Vagina (tissue), 2 donors: ENCODE measurements at places on chromosomes 7 and 10.

GRCh38 chr10:4043897-4044665, 259.1 kb upstream of the KLF6 start:
- DNase-seq: no peak

GRCh38 chr7:24784277-24784676, 27.0 kb upstream of the GSDME start:
- no peak for DNase-seq

GRCh38 chr10:88316292-88316861, 266.7 kb downstream of the RNLS start:
- no peak for DNase-seq

DNA sequence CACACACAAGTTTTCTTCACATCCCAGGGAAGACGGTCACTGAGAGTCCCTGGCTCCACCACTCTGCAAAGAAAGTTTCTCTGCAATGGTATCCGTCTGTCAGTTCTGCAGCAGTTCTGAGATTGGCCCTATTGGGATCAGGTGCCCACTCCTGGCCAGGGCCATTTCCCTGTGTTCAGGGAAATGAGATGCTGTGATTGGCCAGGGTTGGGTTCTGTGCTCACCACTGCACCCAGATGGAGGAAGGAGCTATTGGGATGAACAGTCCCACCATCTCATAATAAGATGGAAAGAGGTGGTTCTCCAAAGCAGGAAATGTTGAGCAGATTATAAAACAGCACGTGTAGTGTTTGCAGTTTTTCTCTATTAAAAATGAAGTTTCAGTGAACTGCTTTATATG, 13.3 kb upstream of the PIP4K2A start:
- no peak for DNase-seq

- no peak for DNase-seq
Observed at GRCh38 chr7:7920481-7920880, 48.1 kb upstream of the GLCCI1 start.

DNA sequence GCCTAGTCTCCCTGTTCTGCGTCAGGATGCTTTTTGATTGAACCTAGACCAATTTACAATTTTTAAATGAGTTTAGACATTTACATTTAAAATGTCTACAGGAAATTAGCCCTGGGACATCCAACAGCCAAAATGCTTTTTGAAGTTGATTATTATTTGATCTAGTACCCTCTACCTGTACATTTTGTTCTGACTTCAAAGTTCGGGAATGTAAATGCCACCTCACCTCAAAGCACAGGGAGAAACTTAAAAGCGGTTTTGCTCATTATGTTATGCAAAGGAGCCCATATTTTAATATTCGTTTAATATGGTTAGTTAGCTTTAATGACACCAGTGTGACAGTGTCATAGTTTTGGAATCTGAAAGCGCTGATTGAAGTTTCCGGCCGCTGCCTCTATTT, 80.1 kb upstream of the FAM204A start:
- no peak for DNase-seq

- DNase-seq: no peak
Observed at GRCh38 chr7:1030444-1031070, 13.8 kb upstream of the GPR146 start.

GRCh38 chr7:151762583-151763245, 114.2 kb downstream of the PRKAG2 start:
- DNase-seq: no peak

GRCh38 chr10:103661198-103661950, 167.9 kb downstream of the NEURL1 start:
- no peak for DNase-seq

DNA sequence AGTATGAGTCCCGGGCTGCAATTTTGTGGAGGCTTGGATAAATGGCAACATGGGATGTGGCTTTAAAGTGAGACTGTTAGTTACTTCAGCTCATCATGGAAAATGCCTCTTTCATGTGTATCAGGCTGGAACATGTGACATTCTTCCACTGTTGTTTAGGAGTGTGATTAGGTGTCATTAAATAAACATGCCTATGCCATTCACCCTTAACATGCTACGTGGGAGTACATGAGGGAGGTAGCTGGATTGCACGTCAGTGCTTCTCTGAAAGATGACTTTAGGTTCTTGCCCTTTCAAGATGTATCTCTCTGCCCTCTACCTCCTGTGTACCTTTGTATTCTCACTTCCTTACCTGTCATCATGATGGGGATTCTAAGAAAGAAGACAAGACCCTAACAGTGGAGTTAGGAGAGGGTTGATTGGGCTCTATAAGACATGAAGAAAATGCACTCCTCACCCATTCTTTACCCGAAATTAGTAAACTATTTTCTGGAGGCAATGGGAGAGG, 8.9 kb downstream of the AKR1E2 start:
- no peak for DNase-seq

- no peak for DNase-seq
Observed at GRCh38 chr10:36591436-36591835, 534.0 kb upstream of the ANKRD30A start.

DNA sequence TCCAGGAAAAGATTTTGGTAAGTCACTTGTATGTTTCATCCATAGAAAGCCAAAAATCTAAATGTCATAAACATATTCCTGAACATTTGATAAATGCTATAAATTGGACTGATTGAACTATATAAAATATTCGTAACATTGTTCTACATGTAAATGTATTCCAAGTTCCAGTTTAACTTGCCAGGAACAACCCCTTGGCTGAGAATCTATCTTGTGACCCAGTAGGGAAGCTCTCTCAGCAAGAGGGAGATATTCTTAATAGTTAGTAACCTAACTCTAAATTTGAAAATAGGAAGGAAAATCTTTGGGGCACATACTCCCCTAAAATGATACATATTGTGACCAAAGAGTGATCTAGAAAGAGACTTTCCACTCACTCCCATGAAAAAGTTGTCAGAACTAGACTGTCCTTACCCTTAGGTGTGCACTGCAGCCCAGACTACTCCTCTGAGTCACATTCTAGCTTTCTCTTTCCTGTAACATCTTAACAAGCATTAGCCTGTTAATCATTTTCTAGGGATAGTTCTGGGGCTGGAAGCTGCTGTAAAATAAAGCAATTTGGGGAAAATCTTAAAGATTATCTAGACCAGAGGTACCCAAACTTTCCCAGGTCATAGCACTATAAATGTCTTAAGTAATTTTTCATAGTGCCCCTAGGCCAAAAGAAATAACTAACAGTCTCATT, 73.7 kb upstream of the SKAP2 start:
- no peak for DNase-seq

GRCh38 chr10:75836064-75836463, 404.6 kb downstream of the LRMDA start:
- DNase-seq: no peak
